Common myeloid progenitor, CD34-positive (primary cell): ENCODE measurements at places on chromosomes 12 and 14.

GRCh38 chr12:41536813-41537490 is 348.8 kb downstream of the PDZRN4 start:
- no peak for DNase-seq

DNA sequence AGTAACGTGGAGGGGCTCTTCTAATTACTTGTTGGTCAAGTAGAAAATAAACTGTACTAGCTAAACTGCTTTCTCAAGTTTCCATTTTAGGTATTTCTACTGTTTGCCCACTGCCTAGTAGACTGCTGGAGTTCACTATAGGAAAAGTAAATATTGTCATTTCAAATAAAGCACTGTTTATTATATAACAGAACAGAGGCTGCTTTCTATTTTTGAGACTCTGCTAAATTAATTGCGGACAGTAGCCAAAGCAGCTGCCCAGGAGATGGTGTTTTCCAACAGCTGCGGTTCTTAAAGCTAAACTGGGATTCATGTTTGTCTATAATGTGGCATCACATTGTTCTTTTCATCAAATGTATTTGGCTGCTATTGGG is 15.9 kb upstream of the SIX1 start:
- DNase-seq = no peak

DNA sequence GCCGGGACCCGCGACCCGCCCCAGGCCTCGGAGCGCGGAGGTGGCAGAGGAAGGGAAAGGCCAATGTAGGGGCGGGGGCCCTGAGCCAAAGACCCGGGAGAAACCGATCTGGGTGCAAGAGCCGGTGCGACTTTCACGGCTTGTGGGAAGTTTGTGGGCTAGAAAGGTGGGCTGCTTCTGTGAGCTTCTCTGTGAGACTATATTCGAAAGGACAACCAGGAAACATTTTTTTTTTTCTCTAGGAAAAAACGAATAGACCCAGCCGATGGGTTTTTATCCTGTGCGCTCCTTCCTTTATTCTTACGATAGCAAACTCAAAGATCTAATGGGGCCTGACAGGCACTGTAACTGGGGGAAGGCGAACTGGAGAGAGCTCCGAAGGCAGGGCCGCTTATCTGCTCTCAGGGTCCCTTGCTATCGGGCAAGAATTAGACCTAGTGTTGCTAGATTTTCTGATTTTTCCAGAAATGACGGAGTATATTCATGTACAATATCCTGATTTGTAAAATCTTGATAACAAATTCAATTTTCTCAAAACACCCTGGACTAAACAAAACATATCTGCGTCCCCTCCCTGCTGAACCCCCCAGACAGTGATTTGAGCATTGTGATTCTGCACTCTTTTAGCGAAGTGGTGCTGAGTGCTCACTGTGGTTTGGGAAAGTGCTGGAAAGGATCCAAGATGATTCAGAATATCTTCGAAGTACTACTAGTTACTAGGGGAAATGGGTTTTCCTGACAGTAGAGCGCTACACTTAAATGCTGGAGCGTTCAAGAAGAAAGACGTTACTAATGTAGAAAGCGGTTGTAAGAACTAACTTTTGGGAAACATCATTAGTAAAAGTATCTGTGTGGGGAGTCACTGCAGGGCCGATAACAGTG is 563 bp upstream of the STXBP6 start:
- peak; percentile 48 for DNase-seq

GRCh38 chr12:62291864-62292760 is 31.9 kb downstream of the USP15 start:
- peak; percentile 53 for DNase-seq

- DNase-seq = no peak
Measured at GRCh38 chr14:56902385-56902784, 92.1 kb upstream of the OTX2 start.

- no peak for DNase-seq
Measured at GRCh38 chr14:58054100-58054499, 97.9 kb downstream of the ARMH4 start.

DNA sequence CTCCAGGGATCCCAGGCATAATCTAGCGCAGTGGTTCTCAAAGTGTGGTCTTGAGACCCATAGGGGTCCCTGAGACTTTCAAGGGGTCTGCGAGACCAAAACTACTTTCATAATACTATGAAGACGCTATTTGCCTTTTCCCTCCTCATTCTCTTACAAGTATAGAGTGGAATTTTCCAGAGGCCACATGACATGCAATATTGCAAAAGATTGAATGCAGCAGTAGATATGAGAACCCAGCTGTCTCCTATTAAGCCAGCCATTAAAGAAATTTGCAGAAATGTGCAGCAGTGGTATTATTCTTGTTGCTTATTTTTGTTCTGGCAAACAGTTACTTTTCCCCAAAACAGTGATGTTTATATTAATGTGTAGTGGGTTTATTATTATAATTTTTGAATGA is 62.8 kb downstream of the VWF start:
- DNase-seq = no peak

- DNase-seq = no peak
Measured at GRCh38 chr14:32925439-32925838, 13.2 kb upstream of the NPAS3 start.

- no peak for DNase-seq
Measured at GRCh38 chr12:32502693-32503502, 103.5 kb downstream of the FGD4 start.

DNA sequence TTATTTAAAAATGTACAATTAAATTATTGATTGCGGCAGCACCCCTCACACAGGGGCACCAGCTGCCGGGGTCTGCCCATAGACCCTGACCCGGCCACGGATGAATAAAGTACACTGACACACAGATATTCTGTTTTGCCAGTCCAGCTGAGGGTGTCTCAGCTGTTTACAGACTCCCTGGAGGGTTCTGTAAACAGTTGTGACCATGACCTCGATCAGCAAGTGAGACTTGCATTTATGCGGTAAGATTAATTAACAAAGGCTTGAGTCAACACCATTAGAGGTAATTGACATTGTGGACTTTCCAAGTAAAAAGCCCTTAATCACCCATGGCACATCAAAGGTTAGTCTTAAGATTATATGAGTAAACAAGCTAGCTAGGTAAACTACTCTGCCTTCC is 94.3 kb downstream of the FUT8 start:
- no peak for DNase-seq

DNA sequence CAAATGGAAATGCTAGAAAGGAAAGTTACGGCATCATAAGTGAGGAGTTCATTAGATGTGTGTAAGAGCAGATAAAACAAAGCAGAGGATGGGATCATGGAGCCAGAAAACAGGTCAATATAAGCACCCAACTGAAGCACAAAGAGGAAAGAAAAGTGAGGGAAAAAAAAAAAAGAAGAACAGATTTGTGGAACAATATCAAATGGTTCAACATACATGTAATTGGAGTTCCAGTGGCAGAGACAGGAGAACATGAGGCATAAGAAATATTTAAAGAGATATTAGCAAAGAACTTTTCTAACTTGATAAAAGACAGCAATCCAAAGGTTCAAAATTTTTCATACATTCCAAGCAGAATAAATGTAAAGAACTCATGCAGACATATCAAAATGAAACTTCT is 54.1 kb downstream of the SPTSSA start:
- no peak for DNase-seq

GRCh38 chr12:233615-233968 is 19.6 kb upstream of the SLC6A12 start:
- DNase-seq = no peak

DNA sequence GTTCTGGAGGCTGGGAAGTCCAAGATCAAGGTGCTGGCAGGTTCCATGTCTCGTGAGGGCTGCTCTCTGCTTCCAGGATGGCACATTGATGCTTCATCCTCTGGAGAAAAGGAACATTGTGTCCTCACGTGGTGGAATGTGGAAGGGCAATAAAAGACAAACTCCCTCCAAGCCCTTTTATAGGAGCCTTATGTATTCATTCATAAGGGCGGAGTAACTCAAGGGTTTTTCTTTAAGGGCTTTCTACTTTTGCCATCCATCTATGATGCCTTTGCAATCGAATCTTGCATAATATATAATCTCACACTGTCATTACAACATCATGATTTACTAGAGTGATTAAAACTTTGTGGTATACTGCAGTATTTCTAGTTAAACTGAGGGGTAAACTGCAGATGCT is 132.7 kb upstream of the DDHD1 start:
- DNase-seq = no peak

DNA sequence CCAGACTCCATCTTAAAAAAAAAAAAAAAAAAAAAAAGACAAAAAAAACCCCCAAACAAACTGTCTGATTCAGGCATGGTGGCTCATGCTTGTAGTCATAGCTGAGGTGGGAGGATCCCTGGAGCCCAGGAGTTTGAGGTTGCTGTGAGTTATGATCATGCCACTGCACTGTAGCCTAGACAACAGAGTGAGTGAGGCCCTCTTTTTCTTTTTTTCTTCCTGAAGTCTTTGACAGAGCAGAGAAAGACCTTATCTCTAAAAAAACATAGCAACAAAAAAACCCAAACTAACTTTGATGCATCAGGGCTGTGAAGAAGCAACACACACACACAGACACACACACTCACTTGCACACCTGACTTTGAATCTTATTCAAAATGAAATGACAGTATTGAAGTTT is 7.7 kb upstream of the AMN1 start:
- DNase-seq = peak; percentile 96

DNA sequence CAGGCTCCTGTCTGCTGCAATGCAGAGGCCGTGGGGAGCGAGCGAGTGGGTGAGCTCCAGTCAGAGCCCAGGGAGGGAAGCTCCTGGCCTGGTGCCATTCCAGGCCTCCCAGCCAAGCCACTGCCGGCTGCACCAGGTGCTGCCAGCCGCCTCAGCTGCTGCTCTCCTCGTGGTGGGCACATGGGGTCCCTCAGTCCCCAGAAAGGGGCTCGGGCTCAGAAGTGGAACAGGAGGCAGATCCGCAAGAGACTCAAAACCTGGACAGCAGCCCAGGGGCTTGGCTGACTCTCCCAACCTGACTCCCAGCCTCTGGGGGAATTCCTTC is 2.4 kb downstream of the ABCB9 start:
- no peak for DNase-seq

GRCh38 chr12:66571361-66571915 is 107.4 kb downstream of the GRIP1 start:
- DNase-seq = no peak

DNA sequence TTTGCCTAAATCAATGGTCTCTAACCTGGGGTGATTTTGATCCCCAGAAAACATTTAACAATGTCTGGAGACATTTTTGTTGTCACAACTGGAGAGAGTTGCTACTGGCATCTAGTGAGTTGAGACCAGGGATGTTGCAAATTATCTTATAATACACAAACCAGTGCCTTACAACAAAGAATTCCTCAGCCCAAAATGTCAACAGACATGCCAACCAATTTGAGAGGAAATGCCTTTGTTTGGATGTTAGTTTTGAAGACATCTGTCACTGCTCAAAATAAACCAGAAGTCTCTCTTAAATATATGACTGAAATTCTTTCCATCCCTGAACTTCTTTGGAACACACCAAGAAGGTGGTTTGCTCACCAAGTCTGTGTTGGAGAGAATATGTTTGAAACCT is 336.9 kb upstream of the ATP2B1 start:
- DNase-seq = no peak

GRCh38 chr14:22489244-22489545 is 99.8 kb downstream of the DAD1 start:
- DNase-seq = no peak

GRCh38 chr12:111194703-111195051 is 174.2 kb downstream of the PHETA1 start:
- DNase-seq = no peak

DNA sequence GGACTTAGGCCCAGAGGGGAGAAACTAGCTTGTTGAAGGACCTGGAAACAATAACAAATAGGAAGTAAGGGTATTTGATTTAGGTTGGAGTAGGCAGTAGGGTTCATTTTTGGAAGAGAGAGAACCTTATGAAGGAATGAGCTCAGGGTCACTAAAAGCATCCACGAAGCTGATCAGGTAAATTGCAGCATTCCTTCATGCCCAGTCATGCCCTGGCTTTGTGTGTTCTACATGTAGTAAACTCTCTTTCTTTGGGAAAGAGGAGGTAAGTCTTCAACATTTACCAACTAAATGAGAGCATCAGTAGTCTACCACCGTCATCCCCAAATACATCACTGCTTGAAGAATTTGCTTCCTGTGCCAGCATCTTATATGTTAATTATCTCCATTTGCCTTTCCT is 54.7 kb downstream of the CPSF2 start:
- no peak for DNase-seq

- DNase-seq = no peak
Measured at GRCh38 chr14:61877035-61877390, 114.8 kb downstream of the SNAPC1 start.

DNA sequence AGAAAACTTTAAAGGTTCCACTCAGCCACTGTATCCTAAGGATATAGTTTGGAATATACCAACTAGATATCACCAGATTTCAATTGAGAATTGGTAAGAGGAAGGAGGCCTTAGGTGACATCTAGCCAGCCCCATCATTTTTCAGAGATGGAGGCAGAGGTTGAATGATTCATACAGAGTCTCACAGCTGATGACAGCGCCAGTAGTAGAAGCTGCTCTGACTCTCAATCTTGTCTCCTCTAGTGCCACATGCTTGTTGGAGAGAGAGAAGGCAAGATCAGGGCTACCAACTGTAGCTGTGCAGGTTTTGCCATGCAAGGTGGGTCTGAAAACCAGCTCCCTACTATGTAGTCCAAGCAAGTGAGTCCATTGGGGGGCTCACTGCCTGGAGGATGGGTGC is 6.1 kb downstream of the FRMD6 start:
- no peak for DNase-seq

DNA sequence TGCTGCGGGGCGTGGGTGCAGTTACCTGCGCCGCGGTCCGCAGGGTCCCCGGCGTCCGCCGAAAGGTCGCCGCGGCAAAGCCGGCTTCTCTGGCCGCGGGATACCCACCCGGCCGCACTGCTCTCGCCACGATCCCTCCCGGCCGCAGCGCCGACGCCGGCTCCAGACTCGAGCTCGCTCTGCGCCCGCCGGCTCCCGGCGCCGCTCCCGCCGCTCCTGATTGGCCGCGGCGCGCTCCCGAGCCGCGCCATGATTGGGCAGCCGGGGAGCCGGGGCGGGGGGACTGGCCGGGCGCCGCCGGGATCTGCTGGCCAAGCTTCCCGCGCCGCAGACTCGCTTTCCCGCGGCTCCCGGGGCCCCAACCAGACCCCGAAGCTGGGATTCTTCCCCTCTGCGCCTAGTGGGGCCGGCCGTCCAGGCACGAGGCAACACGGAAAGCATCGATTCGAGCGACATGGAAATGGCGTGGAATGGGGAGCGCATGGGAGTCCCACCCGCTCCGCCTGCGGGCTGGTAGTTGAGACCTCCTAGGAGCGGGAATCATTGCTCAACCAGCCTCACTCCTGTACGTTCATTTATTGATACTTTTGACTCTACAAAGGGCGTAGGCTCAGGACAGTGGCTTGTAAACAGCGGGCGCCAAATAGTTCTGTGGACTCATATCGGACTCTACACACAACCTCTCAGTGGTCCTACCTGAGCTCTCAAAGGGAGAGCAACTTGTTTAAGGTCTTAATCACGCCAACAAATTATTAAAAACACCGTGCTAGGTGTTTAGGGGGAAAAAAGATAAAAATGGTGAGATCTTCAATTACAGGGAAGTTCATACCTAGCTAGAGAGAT is 36.4 kb upstream of the STON2 start:
- DNase-seq = peak; percentile 75

GRCh38 chr12:68953536-68953935 is 20.6 kb upstream of the CPM start:
- no peak for DNase-seq
